Activated CD4-positive, CD25-positive, alpha-beta regulatory T cell treated with anti-CD3 and anti-CD28 coated beads, Interleukin-2, amount 50 U/mL, for 24 hours (primary cell): ENCODE measurements at places on chromosomes 6 and 20.

- no peak for ATAC-seq
These were observed 160.8 kb upstream of the RSPO3 start for GRCh38 chr6:126957721-126958120.

- no peak for ATAC-seq
These were observed 89.0 kb upstream of the NOX3 start for GRCh38 chr6:155544677-155545076.

- no peak for ATAC-seq
These were observed 40.8 kb upstream of the STMND1 start for GRCh38 chr6:17061097-17061496.

GRCh38 chr20:25178563-25179438 lies 16.7 kb upstream of the ENTPD6 start:
- ATAC-seq: peak; percentile 21

GRCh38 chr20:43909720-43910119 lies 4.9 kb upstream of the TOX2 start:
- no peak for ATAC-seq

DNA sequence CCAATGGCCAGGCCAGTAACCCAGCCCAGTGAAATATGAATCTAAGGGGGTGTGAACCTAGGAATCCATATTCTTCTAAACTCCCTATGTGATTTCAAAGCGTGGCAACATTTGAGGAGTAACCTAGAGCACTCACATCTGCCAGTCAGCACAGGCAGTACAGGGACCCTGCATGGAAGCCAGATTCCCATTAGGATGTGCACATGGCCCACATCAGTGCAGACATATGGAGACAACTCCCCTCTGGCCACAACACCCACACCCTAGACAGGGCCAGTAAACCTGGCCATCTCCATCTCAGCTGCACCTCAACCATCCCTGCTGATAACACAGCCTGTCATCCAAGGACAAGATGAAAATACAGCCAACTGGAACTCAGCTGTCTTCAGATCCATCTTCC lies 56.5 kb downstream of the KIF16B start:
- ATAC-seq: no peak

DNA sequence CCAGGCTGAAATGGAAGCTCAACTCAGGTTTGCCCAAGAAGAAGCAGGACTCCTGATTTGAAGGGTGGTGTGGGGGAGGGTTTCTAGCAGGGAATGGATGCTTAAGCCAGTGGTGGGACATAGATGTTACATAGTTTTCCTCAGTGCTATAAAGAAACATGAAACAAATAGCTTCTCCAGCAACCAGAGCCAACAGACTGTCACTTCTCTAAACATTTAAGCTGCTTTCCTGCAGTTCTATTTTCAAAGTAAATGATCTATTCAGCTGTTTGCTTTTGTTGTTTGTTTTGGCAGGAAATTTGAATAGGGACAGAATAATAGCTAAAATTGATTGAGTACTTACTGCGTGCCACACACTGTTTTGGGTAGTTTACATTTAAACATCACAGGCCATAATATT lies 169.0 kb downstream of the UST start:
- ATAC-seq: no peak

- ATAC-seq: peak; percentile 53
These were observed 528.6 kb upstream of the JARID2 start for GRCh38 chr6:14717307-14717706.

- no peak for ATAC-seq
These were observed 284.4 kb upstream of the RNF24 start for GRCh38 chr20:4299773-4300172.

DNA sequence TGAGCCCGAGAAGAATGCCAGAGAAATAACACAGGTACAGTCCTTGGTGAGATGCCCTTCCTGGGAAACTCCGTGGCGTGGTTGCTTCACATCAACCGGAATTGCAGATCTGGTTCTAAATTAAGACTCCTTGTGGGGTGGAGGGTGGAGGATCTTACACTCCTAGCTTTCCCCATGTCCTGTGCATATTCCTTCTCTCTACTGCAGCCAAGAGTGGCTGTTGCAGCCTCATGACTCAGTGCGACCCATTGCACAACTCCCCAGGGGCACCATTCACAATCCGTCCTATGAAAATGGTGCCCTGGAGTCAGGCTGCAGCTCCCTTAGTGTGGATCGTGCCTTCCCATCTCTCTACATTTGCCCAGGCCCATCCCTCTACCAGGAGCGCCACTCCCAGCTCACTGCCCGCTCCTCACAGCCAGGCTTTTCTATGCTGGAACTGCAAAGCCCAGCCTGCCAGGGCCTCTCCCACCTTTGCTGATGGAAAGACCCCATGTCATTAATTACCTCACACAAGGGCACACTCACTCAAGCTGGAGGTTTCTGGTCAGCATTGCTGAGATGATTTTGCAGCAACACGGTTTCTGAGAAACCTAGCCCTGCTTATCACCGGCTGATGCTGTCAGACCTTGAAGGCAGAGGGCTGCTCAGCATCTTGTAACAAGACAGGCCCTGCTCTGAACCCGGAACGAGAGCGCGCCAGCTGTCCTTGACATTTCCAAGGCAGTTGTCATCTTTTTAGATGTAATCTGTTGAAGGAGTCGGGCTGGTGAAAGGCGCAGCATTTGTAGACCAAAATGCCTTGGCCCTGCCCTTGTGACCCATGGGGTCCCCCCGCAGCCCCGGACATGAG lies 39.7 kb downstream of the SIRPA start:
- no peak for ATAC-seq

GRCh38 chr6:6703699-6704098 lies 115.2 kb downstream of the LY86 start:
- no peak for ATAC-seq

DNA sequence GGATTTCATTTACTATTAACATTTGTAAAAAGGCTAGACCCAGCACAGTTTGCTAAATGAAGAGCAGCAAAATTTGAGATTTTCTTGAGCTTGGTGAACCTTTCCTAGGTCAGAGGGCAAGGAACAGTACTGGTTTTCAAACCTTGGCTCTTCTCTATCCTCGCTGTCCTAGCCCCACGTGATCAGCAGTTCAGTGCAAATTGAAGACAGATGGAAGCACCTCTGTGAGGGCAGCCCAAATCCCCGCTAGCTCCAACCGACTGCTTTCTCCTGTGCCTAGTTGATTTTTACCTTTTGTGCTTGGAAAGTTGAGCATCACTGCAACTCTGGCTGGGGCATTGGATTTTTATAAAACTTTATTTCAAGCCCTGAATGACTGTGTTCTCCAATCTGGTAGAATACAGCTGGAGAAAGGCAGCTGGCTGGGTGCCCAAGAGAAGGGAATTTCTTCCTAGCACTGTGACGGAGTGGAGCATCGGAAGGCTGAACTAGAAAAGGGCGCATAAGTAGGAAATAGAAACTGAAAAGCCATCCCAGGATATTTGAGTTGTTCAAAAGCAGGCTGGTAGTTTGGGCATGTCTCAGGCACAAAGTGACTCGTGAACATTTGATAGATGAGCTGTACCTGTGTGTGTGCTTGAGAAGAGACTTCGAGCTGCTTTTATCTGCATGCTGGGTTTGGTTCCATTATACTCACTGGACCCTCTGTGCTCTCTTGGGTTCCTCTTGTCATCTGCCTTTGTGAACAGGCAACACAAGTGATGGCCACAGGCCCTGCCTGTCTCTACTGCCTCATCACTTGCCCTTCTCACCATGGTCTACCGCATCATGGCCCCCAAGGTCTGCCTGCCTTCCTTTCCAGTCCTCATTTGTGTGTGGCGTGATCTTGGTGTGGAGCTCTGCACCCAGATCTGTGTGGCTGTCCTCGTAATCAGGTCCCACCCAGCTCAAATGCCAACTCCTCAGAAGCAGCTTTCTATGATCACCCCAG lies 2.3 kb downstream of the RNF114 start:
- ATAC-seq: no peak

DNA sequence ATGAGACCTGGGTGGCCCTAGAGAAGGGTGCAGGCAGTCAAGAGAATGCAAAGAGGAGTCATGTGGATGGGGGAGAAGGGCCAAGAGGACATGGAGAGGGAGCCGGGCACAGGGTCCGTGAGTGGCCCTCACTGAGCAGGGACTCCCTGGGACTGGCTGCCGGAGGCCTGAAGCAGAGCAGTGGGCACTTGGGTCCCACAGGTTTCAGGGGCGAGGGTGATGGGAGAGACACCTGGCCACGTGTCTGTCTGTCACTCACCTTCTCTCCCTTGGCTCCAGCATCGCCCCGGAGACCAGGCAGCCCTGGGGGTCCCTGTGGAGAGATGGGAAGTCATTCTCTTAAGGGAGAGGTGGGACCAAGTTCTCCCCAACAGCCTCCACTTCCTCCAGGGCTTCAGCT lies 25.5 kb downstream of the COL11A2 start:
- no peak for ATAC-seq

GRCh38 chr6:11609324-11610071 lies 71.9 kb downstream of the TMEM170B start:
- ATAC-seq: no peak
